Activated CD4-positive, CD25-positive, alpha-beta regulatory T cell (primary cell): ENCODE measurements at places on chromosomes 4 and X.

DNA sequence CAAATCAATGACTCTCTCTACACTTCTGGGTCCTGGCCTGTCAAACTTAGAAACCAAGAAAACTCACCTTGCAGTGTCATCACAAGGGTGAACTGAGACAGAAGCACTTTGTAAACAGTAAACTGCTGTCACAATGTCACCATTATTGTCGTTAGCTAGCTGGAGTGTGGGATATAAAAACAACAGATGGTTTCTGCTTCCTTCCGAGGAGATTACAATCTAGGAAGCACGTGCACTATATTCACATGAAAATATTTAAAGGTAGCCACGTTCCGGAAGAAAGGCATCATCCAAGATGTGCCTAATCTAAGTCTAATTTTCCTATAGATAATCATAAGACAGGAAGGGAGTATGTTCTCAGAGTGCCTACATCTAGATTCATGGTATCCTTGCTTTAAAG lies 64.7 kb upstream of the ACSL1 start:
- DNase-seq: no peak

- DNase-seq: no peak
These were observed 11.7 kb downstream of the MAGED2 start for GRCh38 chrX:54819201-54819600.

- no peak for DNase-seq
These were observed 60.9 kb downstream of the SEC24B start for GRCh38 chr4:109494563-109494962.

DNA sequence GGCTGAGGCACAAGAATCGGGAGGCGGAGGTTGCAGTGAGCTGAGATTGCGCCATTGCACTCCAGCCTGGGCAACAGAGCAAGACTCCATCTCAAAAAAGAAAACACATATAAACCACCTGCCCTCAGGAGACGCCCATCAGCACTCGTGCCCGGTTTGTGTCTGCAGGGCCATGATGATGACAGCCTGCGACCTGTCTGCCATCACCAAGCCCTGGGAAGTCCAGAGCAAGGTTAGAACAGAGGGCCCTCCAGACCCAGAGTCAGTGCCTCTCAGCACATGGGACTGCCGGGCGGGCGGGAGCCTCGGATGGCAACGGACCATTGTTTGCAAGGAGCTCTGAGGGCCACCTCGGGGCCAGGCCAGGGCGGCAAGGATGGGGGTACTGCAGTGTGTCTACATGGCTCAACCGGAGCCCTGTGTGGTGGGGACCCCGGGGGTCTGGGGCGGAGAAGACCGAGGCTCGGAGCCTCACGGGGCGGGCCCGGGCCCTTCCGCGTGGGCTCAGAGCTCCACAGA lies 9.3 kb downstream of the ATP5ME start:
- no peak for DNase-seq

- no peak for DNase-seq
These were observed 4.6 kb upstream of the PIN4 start for GRCh38 chrX:72176981-72177380.

GRCh38 chr4:169906104-169906503 lies 120.1 kb downstream of the MFAP3L start:
- DNase-seq: no peak

DNA sequence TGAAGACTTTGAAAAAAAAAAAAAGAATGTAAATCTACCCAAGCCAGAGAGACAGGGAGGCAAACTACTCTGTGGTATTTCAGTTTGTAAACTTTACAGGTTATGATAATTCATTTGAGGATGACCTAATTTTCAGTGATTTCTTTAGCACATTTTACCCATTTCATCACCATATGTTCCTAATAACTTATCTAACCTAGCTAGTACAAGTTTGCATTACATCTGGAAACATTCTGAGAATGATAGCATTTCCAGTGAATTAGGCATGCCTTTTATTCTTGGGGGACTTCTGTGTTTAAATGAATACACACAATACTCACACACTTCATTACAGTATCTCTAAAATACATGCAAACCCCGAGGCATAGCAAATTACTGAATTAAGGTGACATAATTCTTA lies 1055.5 kb downstream of the PCDH18 start:
- no peak for DNase-seq

DNA sequence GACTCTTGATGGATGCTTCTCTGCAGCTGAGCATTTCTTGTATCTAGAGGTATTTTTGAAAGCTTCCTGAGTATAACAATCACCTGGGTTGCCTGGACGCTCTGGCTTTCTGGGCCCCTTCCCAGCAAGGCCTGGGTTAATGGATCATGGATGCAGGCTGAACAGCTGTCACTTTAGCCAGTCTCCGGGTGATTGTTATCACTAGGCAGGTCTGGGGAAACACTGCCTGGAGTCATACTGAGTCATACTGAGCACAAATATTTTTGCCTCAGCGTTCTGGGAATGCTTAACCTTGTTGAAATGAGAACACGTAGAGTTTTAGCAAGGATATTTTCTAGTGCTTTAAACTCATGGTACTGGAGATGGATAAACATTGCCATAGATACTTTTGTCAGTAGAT lies 102.6 kb downstream of the PHEX start:
- DNase-seq: no peak

GRCh38 chrX:56099271-56099670 lies 132.9 kb upstream of the KLF8 start:
- DNase-seq: no peak

GRCh38 chrX:40158036-40158706 lies 60.4 kb upstream of the BCOR start:
- peak; percentile 20 for DNase-seq

DNA sequence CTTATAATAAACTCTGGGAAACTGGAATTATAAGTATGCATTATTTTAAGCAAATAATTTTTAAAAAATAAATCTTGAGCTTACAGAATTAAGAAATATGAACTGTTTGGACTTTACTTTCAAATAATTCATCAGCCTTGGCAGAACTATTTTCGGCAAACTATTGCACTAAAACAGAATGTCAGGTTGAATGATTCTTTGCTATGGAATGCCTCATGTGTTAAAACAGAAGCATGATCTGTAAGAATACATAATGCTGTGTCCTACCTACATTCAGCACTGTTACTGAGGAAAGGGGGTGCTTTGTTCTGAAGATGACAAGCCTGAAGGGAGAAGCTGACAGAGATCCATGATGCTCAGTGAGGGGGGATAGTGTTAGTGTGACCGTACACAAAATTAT lies 55.6 kb upstream of the EXOC1L start:
- no peak for DNase-seq

DNA sequence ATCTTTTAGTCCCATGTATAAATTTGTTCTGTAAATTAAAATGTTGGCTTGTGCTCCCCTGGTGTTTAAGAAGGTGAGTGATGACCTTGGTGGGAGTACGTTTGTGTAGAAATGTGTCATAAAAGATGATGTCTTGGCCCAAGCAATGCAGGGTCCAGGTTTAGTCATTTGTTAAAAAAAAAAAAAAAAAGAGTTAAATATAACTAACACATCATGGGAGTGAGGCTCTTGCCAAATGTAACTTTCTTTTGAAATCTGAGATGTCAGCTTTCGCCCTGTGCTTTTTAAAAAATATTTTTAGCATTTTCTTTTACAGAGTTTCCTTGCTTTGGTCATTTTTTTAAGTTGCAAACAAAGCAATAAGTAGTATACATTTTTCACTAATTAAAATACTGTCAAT lies 135.6 kb downstream of the FBXO8 start:
- no peak for DNase-seq

- no peak for DNase-seq
These were observed 31.3 kb downstream of the NIPAL1 start for GRCh38 chr4:48047896-48048295.

DNA sequence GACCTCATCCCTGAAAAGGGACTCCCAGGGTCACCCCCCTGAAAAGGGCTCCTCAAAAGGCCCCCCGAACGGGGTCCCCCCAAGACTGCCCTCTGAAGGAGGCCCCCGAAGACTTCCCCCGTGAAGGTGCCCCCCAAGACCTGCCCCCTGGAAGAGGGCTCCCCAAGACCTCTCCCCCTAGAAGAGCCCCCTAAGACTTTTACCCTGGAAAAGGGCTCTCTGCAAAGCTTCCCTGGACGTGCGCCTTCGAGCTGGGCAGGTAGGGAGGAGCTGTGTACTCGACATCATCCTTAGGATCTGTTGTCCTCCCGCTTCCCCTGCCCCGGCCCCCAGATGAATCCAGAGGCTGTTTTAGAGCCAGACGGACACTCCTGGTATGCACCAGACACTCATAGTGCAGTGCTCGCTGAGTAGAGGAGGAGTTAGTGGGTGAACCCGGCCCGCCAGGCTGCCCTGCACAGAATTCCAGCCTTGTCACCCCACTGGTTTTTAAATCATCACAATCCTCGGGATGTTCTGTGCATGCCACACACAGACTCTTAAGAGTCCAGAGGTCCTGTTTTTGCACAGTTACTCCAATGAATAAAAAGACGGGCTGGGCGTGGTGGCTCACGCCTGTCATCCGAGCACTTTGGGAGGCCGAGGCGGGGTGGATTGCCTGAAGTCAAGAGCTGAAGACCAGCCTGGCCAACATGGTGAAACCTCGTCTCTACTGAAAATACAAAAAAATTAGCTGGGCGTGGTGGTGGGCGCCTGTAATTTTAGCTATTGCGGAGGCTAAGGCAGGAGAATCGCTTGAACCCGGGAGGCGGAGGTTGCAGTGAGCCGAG lies 5.7 kb upstream of the SLC25A6 start:
- no peak for DNase-seq

GRCh38 chr4:81694176-81694913 lies 222.6 kb upstream of the RASGEF1B start:
- DNase-seq: no peak

GRCh38 chr4:172980219-172980618 lies 188.4 kb upstream of the GALNT7 start:
- DNase-seq: no peak

DNA sequence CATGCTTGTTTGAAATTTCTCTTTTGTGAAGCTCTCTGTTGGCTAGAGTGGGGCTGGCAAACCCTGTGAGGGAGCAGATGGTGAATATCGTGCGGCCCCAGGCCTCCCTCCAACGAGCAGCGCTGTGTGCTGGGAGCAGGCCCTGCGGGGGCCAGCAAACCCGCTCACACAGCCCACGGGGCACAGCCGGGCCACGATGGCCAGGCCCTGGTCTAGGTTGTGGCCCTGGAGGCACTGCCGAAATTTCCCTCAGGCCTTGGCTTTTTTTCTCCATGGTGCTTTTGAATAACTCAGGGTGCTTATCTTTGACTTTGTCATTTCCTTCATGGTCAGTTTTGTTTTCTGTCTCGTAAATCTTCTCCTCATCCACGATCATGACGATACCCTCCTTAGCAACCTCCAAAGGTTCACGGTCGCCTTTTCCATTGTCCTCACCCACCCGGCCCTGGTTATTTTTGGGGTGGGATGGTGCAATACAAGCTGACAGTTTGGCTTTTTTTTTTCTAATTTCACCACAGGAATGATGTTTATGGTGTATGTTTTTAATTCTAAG lies 20.7 kb downstream of the PCGF3 start:
- DNase-seq: no peak

DNA sequence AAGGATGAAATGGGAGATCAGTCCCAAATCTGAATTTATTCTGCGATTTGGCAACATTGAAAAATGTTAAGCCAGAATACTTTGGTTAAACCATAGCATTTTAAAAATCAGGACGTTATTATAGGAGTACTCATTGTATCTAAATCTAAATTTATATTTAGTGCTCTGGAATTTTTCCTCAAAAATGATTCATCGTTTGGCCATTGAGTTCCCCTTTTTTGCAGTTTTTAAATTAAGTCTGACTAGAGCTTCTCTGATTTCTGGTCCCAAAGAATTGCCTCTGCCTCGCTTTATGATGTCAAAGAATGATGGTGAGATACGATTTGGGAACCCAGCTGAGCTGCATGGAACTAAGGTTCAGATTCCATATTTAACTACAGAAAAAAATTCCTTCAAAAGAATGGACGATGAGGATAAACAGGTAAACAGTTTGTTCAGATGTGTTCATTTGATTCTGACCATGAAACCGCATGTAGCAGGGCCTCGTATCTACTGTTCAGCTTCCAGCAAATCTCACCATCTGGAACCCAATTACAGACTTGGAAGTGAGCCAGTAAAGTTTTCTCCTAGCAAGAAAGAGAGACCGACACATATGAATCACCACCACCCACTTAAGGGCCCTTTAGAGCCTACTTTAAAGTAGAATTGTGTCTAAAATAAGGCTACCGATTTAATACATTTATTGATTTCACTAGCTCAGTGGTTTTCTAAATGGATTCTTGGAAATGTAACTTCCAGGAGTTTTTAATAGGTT lies 75.6 kb downstream of the REPS2 start:
- no peak for DNase-seq

DNA sequence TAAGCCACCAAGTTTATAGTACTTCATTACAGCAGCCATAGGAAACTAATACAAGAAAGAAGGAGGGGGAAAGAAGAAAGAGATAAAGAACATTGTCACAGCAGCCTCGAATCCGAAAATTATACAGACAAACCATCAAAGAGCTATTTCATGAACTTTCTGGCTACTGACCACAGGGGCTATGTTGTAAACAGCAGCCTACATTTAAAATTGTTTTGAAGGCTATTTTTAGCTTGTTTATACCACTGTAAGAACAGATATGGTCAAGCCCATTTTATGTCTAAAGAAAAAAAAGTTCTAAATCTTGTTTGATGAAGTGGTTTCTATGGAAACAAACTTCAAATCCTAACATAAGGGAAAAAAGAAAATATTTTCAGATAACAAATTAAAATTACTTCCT lies 282.1 kb downstream of the GABRG1 start:
- DNase-seq: no peak

DNA sequence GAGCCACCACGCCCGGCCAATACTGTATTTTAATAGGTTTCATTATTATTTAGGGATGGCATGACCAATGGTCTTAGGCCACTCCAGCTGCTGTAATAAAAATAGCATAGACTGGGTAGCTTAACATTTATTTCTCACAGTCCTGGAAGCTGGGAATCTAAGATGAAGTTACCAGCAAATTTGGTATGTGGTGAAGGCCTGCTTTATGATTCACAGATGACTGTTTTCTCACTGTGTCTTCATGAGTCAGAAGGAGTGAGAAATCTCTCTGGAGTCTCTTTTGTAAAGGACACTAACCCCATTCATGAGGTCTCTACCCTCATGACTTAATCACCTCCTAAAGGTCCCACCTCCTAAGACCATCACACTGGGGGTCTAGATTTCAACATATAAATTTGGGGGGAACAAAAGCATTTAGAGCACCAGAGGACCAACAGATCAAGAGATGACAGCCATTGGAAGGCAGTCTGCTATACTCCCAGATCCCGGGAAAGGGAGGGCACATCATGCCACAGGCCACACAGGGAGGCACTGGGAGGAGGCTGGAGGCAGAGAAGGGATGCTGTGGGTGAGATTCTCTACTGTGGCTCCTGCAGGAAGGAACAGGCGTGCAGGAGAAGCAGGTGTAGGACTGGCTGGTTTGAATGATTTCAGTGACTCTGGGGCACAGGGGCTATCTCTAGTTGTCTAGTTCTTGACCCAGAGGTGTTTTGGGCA lies 335.8 kb upstream of the SFRP2 start:
- no peak for DNase-seq

DNA sequence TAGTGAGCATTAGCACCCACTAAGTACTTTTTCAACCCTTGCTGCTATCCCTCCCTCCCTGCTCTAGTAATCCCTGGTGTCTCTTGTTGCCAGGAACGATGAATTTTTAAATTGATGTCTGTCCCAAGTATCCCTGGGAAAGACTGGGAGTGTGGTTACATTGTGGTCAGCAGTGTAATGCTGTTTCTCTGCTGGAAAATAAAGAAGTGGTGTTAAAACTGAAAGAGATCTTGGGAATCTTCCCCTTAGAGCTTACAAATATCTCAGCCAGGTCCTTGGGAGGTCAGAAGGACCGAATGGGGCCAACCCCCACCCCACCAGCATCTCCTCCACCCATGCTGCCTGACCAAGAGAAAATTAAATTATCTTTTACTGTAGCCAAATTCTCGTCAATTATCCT lies 174.5 kb upstream of the MXRA5 start:
- DNase-seq: no peak

GRCh38 chrX:52422884-52423283 lies 54.1 kb downstream of the XAGE2 start:
- DNase-seq: no peak
